Activated CD4-positive, alpha-beta T cell treated with anti-CD3 and anti-CD28 coated beads, Interleukin-2, amount 50 U/mL, for 1 hour (primary cell): ENCODE measurements at places on chromosomes 7 and 10.

DNA sequence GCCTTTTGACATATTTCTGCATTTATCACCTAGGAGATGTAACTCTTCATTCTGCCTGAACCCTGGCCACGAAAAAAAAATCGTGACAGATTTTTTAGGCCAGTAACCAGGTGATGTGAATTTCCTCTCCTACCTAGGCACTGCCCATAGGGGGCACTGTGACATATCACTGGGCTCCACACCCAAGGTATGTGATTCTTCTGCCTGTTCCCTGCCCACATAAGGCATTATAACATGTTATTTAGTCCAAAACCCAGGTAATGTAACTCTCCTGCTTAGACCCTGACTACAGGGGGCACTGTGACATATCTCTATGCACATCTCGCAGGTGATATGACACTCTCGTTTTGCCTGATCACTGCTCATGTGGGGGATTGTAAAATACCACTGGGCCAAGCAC is 29.5 kb upstream of the ZNF107 start:
- no peak for DNase-seq

DNA sequence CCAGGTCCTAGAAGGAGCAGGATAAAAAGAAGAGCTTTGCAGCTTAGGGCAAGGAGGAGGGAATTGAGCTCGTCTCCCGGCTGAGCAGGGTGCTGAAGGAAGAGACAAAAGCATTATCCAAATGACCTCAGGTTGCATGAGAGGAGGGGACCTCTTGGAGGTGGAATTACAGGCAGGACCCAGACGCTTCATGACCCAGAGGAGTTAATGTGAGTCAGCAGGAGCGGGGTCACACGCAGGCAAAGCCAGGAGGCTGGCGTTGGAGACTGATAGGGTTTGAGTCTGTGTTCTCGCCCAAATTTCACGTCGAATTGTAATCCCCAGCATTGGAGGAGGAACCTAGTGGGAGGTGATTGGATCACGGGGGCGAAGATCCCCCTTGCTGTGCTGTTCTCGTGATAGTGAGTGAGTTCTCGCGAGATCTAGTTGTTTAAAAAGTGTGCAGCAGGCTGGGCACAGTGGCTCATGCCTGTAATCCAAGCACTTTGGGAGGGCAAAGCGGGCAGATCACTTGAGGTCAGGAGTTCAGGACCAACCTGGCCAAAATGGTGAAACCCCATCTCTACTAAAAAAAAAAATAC is 63.7 kb upstream of the AUTS2 start:
- DNase-seq, result no peak

DNA sequence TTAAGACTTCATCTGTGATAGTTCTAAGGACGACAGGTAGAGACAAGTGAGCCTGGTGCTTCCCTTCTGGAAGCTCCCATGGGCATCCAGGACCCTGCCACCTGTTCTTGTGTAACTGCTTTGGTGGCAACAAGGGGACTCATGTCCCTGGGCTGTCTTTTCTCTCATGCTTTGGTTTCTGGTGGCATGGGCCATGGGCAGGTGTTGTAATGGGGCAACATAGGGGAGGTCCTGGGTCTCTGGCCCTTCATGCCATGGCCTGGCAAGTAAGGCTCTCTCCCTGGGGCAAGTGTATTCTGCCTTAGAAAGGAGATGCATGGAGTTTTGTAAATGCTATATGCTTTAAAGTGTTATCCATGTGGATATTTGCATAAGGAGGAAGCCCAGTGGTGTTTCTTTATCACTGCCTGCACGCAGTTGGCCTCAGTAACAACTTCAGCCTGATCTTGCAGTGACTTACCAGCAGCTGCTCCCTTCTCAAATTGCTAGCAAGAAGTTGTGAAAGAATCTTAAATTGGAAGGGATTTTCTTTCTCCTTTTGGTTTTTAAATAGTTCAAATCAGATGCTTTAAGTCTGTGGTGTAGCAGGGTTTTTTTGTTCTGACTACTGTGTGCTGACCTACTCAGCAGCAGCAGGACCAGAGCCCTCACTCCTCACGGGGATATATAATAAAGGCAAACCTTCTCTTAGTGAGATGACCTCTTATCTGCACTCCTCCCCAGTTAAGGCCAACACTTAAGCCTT is 39.9 kb downstream of the OGDH start:
- no peak for DNase-seq

DNA sequence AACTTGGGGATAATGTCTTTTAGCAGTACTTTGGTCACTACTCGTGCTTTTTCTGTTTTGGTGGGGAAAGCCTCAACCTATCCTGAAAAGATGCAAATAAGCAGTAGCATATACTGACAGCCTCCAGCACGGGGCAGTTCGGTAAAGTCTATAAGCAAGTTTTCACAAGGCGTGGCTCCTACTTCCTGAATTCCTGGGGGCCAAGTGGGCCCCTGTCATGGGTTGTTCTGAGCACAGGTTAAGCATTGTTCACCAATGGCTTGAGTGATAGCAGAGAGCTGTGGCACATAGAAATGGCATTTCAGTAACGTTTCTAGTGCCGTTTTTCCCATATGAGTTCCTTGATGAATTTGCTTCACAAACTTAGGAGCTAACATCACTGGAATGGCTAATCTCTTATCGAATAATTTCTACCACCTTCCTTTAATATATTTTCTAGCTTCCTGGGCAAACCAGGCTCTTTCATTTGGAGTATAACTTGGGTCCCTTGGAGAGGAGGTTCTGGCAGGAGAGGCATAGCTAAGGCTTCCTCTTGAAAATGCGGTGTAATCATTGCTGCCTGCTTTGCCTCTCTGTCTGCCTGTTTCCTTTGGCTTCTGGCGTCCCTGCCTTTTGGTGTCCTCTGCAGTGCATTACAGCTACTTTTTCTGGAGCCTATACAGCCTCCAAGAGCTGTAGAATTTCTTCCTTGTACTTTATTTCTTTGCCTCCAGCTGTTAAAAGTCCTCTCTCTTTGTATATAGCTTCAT is 11.7 kb upstream of the ZNF239 start:
- DNase-seq, result no peak

GRCh38 chr7:136290351-136290750 is 313.2 kb upstream of the MTPN start:
- DNase-seq, result no peak

DNA sequence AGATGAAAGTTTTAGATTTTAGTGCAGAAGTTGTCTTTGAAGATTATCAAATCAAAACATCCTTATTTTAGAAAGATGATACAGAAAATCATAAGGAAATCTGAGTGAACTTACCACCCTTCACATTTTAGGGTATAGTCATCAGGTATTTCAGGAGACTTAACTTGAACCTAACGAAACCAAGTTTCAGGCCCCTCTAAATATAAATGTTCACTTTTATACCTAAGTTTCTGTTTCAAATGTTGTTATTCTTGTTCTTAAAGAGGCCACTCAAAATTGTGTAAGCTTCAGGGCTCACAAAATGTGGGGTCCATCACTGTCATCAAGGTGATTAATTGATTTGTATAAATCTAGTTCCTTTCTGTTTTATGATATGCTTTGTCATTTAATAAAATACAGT is 216.2 kb downstream of the KIAA1217 start:
- no peak for DNase-seq

DNA sequence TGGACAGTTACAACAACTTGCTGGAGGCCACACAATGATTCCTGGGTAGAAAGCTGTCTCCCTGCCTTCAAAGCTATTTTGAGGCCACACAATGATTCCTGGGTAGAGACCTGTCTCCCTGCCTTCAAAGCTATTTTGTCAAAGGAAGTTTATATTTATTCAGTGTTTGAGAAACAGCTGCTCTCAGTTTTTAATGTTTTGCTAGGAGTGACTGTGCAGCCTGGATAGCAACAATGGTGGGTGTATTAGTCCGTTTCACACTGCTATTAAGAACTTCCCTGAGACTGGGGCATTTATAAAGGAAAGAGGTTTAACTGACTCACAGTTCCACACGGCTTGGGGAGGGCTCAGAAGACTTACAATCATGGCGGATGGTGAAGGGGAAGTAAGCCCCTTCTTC is 3.9 kb upstream of the SGPL1 start:
- DNase-seq, result no peak

GRCh38 chr10:7956508-7956907 is 98.0 kb upstream of the GATA3 start:
- DNase-seq, result no peak

DNA sequence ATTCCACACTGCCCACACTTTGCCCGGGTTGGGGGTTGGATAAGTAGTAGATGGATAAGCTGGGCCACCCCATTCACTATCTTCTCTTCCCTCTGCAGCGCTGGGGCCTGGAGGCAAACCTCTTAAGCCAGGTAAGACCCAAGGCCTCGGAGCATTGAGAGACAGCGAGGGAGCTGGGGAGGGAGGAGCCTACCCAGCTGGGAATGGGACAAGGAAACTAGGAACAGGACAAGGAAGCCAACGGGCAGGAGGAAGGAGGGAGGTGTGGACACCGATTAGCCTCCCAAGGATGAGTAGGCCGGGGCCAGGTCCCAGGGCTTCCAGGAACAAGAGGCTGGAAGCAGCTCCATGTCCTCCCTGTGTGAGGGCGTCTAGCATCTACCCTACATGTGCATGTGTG is 9.6 kb downstream of the ELN start:
- no peak for DNase-seq

DNA sequence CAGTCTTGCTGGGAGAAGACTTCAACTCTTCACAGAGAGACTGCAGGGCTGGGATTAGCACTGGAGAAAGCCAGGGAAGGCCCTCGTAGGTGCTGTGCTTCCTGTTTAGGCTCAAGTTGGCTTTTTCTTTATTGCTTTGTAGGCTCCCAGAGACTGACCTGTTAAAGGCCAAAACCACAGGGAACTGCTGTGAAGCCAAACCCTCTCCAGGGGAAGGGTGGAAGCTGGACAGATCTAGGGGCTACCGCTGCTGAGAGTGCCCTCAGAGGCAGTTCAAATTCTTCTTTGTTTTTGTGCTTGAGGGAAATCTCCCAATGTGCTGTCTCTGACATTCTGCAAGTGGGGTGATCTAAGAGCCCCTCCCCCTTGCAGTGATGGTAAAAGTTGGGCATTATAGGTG is 198.4 kb downstream of the CNTNAP2 start:
- no peak for DNase-seq

DNA sequence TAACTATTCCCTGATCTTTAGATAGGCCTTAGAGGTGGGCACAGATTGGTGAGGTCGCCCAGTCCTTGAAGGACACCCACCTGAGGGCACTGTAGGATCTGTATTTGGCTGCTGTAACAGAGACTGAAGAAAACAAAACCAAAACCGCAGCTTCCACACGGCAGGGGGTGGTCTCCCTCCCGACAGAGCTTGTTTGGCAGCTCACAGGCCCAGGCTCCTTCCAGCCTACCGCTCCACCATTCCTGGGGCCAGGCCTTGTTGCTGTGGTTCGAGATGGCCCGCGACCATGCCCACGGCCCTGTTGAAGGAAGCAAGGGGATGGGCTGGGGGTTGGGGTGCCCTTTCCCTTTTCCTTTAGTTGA is 30.4 kb downstream of the ZNF783 start:
- no peak for DNase-seq

GRCh38 chr10:97468162-97468561 is 22.2 kb downstream of the ZDHHC16 start:
- DNase-seq, result no peak

DNA sequence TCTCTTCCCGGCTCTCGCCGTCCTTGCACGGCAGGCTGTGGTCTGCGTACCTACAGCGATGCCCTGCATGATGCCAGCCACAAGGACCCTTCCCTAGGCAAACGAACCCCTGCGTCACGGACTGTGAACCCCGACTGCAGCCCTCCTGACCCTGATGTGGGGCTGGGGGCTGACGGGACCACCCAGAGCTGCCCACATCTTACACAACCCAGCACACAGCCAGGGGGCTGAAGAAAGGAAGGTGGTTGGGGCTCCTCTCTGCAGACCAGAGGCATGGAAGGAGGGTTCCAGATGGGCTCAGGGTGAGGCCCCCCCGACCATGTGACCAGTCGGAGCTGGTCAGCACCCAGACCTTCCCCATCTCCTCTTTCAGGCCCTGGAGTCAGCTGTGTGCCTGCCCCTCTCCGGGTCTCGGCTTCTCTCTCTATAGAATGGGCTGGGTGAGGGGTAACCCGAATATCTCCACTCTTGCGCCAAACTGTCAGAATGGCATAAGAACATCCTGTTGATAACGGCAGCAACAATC is 41.4 kb downstream of the EBF3 start:
- DNase-seq, result no peak
